Left forelimb (tissue), 1 donor: ENCODE measurements at places on chromosomes 5 and 9.

DNA sequence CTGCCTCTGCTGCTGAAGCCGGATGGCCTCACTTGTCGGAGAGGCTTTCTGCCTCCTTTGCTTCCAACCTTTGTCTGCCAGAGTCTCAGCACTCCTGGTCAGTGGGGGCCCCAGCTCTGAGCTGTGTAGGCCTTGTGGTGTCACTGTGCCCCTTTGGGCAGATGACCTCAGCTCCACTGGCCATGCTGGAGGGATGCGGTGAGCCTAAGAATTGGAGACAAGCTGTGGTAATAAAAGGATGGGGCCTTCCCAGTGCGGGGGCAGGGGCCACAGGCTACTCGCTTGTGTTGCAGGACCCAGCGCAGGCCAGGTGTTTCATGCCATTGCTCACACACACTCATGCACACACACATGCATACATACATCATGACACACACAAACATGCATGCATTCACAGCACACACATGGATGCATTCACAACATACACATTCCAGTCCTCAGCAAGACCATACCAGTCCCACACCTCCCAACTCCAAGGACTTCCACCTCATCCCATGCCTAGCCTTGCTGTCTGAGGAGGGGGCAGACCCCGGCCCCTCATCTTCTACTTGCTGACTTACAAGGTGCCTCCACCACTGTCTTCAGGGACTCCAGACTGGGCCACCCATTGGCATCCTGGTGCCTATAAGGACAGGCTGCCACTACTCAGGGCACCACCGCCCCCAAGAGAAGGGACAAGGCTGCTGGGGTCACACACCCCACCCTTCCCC, 237.7 kb downstream of the SYK start:
- no peak for DNase-seq

DNA sequence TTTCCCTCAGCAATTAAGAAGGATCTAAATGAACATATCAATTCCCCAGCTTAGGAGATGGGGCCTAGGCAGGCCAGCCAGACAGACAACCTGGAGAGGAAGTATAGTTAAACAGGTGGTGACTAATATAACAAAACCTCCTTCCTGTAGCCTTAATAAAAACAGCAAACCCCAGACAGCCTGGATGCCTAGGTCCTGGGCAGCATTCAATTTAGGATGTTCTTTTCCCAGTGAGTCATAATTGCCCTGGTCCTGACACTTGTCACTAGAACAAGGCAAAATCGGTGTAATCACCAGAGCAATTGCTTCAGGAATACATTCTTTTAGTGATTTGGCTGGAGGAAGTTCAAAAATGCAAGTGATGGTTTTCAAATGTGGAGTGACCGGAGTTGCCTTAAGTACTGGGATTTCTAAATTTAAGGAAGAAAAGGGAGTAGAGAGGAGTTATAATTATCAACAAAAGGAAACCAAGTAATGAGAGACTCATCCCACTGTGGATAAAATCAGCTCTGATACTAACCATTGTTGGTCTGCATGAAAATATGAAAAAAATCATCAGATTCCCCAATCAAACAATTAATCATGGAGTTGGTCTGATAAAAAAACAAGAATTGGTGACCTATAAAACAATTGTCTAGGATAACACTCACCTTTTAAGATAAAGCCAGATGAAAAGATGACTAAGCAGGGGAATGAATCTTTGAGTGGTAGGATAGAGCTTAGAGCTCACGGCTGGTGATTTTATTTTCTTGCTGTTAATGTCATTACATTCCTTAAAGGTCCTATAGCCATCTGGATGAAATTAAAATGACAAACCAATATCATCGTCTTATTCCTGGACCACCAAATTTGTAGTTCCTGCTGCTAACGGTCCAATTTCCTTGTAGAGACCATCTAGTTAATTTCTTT, 39.0 kb upstream of the TARS1 start:
- no peak for DNase-seq

GRCh38 chr5:87185838-87186237, 81.8 kb upstream of the RASA1 start:
- no peak for DNase-seq

DNA sequence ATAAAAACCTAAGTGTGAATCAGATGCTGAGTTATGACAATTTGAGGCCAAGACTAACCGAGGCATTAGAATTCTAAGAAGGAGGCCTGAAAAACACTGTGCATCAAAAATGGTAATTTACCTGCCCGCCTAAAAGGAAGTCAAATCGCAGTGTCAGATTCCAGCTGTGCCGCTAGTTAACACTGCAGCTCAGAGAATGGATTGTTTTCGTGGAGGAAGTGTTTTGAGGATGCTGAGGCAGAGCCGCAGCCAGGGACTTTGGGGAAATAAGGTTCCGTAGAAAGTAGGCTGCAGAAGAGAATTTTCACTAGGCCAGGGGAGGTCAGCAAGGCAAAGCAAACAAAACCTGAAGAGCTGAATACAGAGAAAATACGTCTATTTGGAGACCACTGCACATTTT, 226.4 kb upstream of the ISL1 start:
- no peak for DNase-seq

DNA sequence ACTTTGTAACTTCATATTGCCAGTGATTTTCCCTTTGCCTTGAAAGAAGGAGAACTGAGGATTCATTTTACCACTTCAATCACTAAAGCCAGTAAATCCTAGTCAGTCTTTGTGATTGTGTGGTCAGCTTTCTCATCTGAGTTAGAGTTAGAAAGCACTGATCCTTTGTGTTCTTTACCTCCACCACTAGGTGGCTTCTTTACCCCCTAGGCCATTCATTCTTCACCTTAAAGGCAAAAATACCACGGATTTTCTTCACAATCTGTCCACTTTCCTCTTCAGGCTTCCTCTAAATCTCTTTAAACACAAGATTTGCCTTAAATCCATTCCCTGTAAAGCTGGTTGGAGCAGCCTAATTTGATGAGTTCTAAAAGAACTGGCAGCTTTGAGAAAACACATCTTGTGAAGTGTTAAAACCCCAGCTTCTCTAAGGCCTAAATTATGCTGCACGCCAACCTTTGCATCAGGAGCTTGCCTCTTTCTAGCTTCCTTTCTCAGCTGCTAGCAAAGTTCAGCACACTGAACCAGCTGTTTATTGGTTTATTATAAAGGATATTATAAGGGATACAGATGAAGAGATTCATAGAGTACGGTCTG, 20.4 kb downstream of the BDP1 start:
- no peak for DNase-seq

DNA sequence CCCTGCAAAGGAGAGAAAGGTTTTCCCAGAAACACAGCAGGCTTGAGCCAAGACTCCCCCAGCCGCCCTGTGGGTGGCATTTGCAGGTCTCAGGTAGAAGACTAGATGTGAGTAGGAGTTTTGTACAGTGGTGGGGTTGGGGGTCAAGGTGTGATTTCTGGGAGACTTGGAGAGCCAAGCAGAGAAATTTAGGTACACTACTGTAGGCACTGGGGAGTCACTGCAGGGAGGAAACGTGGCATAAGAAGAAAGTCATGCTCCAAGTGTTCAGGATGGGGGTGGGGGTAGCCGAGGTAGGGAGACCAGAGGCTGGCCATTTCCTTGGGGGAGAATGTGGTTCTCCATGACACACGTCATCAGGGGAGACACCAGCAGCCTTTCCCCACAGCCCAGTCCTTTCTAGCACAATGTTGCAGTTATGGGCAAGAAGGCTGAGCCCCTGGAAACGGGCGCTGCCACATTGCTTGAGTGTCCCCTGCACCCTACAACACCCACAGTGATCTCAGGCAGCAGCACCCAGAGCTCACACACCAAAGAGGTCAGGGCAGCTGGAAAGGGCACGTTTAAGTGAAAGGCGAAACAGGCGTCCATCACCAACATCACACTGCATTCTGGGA, 210.5 kb downstream of the FSTL4 start:
- no peak for DNase-seq

DNA sequence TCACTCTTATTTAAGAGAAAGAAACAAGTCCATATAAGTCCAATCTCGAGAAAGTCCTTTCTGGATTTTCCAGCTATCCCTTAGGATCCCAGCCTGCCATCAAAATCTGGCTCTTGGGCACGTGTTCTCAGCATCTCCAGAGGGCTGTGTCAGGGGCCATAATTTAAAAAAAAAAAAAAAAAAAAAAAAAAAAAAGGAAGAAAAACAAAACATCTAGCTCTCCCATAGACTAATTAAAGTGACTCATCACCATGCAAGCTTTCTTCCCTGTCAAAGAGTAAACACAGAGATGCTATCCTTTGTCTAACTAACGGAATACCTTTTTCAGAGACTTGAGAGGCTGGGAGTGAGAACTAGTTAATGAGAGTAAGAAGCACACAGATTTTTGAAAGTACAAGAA, 44.9 kb upstream of the MYO10 start:
- DNase-seq, result no peak

GRCh38 chr5:62596096-62596495, 17.5 kb downstream of the LRRC70 start:
- no peak for DNase-seq

GRCh38 chr5:149423794-149424268, 44.7 kb upstream of the IL17B start:
- DNase-seq, result no peak

- no peak for DNase-seq
Observed at GRCh38 chr9:94881940-94882339, 155.4 kb downstream of the AOPEP start.

DNA sequence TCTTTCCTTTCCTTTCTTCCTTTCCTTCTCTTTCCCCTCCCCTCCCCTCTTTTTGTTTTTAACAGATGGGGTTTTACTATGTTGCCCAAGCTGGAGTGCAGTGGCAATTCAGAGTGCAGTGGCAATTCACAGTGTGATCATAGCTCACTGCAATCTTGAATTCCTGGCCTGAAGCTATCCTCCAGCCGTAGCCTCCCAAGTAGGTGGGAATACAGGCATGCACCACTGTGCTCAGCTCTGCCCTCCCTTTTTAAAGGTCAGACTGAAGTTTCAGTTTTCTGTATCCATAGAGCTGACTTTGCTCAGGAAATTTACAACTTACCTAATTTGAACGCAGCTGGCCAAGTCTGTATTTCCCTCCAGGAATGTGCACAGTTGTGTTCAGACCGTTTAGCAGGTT, 696 bp downstream of the CCL28 start:
- no peak for DNase-seq

DNA sequence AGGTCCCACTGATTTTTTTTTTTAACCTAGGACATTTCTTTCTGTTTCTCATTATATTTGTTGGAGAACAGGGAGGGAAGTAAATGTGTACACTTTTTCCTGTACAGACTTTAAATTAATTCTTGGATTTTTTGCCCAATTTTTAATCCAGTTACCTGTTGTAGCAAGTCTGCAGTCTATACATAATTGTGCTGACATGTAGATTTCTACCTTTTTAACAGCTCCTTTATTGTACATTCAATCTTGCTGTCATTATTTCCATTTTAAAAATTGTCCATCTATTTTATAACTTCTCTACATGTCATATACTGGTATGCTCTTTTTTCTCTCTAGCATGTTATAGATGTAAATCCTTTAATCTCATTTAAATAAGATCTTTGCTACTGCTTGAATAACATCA, 1838.7 kb upstream of the CDH9 start:
- DNase-seq, result no peak

GRCh38 chr9:19232823-19233194, 2.3 kb downstream of the DENND4C start:
- no peak for DNase-seq

- DNase-seq, result no peak
Observed at GRCh38 chr5:4941957-4942830, 197.9 kb upstream of the ADAMTS16 start.

DNA sequence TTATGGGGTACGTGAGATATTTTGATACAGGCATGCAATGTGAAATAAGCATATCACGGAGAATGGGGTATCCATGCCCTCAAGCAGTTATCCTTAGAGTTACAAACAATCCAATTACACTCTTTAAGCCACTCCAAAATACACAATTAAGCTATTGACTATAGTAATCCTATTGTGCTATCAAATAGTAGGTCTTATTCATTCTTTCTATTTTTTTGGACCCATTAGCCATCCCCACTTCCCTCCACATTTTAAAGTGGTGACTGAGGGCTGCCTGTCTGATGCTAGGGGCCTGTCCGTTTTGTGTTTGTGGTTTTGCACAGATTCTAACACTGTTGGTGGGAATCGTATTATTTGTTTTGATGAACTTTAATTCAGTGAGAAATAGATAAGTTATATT, 129.7 kb upstream of the DHFR start:
- DNase-seq, result no peak
